ENCODE measurements at places on chromosomes 12 and 14.

GRCh38 chr12:95723693-95724384 is 66.7 kb downstream of the NTN4 start:
- no peak for DNase-seq

GRCh38 chr12:130878193-130879185 is 6.6 kb downstream of the RAN start:
- DNase-seq: no peak

GRCh38 chr14:85616386-85616885 is 86.5 kb downstream of the FLRT2 start:
- no peak for DNase-seq

GRCh38 chr12:72729451-72730010 is 457.4 kb downstream of the TRHDE start:
- DNase-seq: no peak

DNA sequence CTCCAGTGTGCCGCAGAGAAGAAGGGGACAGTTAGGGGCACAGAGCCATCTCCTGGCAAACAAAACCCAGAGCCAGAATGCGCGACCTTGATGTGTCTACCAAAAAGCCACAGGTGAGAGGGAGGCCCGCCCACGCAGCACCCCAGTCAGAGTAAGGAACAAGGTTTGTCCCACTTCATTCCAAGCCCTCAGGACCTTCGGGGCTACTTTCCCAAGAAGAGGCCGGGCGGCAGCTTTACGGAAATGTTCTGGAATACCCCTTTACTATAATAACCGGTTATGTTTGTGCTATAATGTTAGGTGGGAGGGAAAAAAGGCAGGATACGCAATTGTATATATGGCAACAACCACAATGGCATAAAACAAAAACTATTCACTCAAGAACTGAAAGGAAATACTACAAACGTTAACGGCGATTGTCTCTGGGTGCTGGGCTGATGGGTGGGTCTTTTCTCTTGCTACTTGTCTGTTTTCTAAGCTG is 12.3 kb downstream of the CCDC88C start:
- DNase-seq: no peak

DNA sequence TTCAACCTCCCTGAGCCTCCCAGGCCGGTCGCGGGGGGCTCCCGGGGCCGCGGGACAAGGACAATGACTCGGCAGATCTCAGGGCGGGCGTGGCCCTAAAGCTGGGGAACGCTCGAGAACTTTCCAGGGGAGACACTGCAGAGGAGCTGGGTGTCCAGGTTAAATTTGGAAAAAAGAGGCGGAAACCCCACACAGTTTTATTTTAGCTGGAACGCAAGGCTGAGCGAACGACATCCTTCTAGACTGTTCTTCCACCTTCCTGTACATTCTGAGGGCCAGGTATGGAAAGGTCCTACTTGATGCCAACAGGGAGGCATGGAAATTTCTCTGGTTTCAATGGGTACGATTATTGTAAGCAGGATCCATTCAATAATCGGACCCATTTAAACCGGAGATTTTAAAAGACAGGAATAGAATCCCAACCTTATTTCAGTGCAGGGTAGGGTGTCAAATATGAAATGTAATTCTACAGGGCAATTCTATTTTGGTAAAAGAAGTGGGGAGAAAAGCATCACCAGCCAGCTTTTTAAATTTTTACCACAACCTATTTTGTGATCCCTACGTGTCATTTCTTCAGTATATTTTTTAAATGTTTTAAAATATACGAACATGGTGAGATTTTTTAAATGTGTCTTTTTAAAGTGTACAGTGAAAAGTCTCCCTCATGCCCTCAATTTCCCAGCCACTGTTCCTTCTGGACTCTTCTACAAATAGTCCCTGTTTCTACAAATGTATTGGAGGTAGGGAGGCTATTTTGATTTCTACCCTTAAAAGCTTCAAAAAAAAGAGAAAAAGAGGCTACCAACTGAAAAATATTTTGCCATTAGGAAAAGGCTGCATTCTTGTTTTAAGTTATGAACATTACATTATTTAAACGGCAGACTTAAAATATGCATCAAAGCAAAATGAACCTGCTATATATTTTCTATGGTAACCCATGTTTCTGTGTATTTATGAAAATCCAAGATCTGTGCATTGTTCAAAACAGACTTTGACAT is 1.1 kb upstream of the UBC start:
- peak; percentile 45 for DNase-seq

Measured in PC-3 (cell line).